ENCODE measurements at places on chromosomes 16 and 17.

- no peak for DNase-seq
These were observed 1.1 kb downstream of the ABCA9 start for GRCh38 chr17:69059458-69060175.

DNA sequence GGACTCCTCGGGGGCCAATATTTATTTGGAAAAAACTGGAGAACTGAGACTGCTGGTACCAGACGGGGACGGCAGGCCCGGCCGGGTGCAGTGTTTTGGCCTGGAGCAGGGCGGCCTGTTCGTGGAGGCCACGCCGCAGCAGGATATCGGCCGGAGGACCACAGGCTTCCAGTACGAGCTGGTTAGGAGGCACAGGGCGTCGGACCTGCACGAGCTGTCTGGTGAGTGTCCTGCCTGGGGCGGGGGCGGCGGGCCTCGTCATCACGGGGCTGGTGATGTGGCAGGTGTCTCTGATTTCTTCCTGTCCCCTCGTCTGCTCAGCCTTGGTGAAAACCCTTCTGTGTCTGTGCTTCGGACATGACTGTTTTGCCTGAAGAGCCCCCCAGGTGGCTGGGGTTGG lies 5.7 kb downstream of the METRNL start:
- no peak for DNase-seq

DNA sequence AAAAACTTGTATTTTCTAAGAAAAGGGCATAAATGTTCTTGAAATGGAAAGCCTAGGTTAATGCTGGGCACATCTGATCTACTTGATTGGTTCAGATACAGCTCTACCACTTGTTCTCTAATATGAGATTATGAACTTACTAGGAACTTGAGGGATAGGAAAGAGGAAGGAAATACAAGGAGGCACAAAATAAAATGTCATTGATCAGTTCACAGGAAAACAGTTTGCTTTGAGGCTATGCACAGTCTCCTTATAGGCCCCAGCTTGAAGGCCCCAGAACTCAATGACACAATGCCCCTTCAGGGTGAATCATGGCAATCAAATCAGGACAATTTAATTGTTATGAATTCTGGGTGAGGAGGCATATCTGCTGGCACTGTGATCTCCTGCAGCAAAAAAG lies 27.1 kb downstream of the NXPH3 start:
- DNase-seq: no peak

DNA sequence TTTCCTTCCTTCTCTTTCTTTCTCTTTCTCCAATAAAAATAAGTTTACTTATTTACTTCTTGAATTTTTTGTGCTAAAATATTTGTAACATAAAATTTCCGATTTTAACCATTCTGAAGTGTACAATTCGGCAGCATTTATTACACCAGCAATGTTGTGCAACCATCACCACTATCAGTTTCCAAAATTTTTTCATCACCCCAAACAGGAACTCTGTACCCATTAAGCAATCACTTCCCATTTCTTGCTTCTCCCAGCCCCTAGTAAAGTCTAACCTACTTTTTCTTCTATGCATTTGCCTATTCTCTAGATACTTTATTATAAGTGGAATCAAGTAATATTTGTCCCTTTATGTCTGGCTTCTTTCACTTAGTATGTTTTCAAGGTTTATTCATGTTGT lies 2.5 kb upstream of the HP start:
- no peak for DNase-seq

GRCh38 chr16:11719762-11720161 lies 22.9 kb downstream of the TXNDC11 start:
- DNase-seq: no peak

GRCh38 chr17:32518646-32519227 lies 31.9 kb downstream of the CDK5R1 start:
- no peak for DNase-seq

GRCh38 chr17:17871913-17872312 lies 35.1 kb upstream of the SREBF1 start:
- DNase-seq: no peak

DNA sequence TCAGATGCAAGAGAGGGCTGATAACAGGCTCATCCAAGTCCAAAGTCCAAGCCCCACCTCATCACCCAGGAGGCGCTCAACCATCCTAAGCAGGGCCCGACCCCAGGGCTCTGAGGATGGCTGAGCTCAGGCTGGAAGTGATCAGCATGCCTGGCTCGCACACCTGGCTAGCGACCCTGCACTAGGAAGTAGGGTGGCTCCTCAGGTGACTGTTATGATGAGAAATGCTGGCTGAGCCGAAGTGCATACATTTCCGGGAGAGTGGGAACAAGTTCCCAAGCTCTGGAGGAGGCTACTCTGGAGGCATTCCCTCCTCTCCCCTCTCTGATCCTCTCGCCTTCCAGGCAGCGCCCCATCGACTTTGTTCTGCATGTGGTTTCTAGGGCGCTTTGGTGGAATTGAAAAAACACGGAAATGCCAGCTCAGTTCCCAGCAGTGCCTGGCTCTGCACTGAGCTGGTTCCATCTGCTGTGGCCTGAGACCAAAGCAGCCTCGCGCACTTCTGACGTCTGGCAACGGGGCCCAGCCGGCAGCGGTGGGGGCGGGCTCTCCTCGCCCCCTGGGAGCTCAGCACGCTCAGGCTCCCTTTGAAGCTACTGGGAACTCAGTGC lies 130.3 kb downstream of the IRF8 start:
- no peak for DNase-seq

DNA sequence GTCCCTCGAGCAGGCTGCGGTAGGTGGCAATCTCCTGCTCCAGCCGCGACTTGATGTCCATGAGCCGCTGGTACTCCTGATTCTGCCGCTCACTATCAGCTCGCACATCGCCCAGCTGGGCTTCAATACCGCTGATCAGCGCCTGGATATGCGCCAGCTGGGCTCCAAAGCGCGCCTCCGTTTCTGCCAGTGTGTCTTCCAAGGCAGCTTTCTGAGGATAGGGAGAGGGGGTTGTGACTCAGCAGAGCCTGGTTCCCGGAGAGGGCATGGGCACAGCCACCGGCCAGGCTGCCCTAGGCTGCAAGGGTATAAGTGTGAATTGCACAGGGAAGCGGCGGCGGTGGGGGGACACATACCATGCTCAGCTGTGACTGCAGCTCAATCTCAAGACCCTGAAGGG lies 4.3 kb downstream of the KRT19 start:
- no peak for DNase-seq

DNA sequence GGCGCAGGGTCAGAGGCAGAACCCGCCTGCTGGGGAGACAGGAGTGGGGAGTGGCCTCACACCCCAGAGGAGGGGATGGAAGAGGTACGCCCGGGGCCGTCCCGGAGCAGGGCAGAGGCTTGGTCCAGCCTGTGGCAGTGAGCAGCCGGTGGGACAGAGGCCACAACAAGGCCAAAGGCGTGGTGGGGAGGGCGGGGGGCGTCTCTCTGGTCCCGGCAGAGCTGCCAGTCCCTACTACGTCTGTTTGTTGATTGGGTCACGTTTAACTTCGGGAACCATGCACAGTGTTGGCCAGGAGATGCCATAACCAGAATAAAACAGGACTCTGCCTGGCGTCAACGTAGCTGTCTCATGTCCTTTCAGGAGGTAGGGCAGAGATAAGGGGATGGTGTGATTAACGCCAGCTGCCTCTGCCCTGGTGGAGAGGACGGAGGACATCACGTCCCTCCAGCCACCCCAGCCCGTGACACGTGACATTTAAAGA lies 192.8 kb downstream of the BANP start:
- DNase-seq: no peak

Measured in activated CD4-positive, alpha-beta T cell treated with anti-CD3 and anti-CD28 coated beads, Interleukin-2, Interleukin-4, amounts not matched to agents 100 ng/mL and 50 ng/mL, durations not matched to agents 16 hours and 8 hours (primary cell).